Skeletal muscle tissue (tissue), 5 donors: ENCODE measurements at places on chromosomes 12 and 14. TPM values are rescaled to one million over a fixed set of nuclear protein-coding genes. Genes with fewer than 3 reads are reported as not detected.

LALBA gene
- total RNA-seq = not detected

GABARAPL1 gene
- total RNA-seq = 23.0 TPM

TMEM132D gene
- 1.6 TPM for total RNA-seq

DHH gene
- 1.6 TPM for total RNA-seq

DNAJC22 gene
- not detected for total RNA-seq

IGFBP6 gene
- total RNA-seq = 89.8 TPM
